Activated CD8-positive, alpha-beta T cell treated with anti-CD3 and anti-CD28 coated beads, Interleukin-2, amount 10 ng/mL, durations not matched to agents 7 days and 5 days (primary cell): ENCODE measurements at places on chromosomes 3 and 15. TPM values are rescaled to one million over a fixed set of nuclear protein-coding genes. Genes with fewer than 3 reads are reported as not detected.

DNA sequence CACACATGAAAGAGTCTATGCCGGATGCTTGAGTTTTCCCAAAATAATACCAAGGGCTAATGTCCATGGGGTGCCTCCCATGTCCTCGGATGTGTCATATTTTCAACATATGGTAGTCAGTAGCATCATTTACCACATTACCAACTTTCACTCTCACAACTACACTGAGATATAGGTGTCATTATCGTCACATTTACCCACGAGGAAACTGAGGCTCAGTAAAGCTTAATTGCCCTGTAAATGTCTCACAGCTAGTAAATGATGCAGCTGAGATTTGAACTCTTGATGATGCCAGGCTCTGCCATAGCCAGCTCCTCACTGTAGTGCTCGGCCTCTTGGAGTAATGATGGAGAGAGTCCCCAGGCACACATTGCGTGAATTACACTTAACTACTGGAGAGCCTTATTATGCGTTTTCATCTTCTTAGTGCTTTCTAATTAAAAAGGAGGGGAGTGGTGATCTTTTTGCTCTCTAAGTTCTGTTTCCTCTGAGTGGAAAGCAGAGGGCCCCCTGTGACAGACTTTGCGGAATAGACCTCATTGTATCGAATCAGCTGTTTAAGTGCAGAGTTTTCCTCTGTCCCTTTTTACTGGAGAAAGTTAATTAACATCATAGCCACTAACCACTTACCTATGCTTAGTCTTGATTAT is 142.0 kb upstream of the SLCO3A1 start:
- DNase-seq: no peak

GRCh38 chr15:51170882-51171633 is 76.4 kb upstream of the TNFAIP8L3 start:
- DNase-seq: no peak

GRCh38 chr3:41143421-41144031 is 55.8 kb upstream of the CTNNB1 start:
- DNase-seq: no peak

DNA sequence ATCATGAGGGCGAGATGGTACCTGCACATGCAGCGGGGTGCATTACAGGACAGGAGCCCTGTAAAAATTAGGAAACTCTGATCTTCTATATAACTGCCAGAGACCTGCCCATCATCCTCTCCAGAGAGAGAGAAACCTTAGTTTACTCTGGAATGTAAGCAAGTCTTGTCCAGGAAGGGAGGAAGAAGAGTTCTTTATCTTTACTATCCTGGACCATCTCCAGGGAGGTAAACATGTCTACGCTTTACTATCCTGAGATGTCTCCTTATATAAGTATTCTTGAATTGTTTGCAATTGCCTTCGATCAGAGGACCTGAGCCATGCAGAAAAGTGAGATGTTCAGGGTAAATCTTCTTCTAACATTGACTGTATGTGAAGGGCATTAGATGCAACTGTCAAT is 12.7 kb upstream of the HACD2 start:
- no peak for DNase-seq

DNA sequence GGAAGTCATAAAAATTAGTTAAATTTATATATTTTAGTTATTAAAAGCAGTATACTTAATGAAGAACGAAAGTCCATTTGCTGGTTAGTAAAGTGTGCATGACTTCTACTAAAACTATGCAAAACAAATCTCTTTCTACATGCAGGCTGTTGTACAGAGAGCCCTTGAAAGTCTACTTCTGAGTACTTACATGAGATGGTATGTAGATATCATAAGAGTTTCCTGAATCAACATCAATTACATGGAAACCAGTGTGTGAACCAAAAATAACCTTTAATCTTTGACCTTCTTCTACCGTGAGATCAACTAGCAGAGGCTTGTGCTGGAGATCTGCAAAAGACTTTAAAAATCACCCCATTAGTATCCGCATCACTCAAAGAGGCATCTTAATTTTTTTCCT is 42.1 kb upstream of the SLC2A2 start:
- no peak for DNase-seq

DNA sequence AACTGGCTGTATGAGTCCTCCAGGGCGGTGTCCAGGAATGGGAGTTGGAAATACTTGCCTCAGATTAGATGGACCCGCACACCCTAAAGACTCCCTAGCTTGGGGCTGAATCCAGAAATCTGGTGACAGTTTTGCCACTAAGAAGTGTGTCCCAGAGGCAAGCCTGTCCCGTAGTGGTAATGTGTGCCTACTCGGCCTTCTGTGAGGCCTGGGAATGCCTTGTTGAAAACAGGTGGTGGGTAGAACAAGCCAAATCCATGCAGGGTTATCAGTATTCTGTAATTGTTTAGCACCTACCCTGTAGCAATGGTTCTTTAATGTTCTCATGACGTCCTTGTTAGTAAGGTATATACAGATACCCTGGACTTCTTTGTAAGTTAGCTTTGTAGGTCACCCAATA is 1.6 kb downstream of the C3orf52 start:
- DNase-seq: no peak

DNA sequence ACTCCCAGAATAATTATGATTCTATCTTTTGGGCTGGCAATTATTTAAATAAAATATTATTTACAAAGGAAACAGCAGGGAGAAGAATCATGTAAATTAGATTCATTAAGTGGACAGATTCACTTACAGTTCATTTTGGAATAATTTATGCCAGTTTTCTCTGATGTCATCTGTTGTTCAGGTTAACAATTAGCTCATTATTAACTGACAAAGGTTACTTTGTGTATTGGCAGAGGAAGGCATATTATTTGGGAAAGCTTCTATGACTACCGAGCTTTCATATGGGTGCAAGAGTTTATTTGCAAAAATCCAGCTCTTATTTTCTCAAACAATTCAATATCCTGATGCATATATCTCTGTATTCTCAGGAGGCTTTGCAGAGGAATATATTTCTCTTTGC is 224.4 kb downstream of the CHST2 start:
- no peak for DNase-seq

GRCh38 chr3:161107311-161107710 is 2.2 kb upstream of the B3GALNT1 start:
- DNase-seq: no peak

DNA sequence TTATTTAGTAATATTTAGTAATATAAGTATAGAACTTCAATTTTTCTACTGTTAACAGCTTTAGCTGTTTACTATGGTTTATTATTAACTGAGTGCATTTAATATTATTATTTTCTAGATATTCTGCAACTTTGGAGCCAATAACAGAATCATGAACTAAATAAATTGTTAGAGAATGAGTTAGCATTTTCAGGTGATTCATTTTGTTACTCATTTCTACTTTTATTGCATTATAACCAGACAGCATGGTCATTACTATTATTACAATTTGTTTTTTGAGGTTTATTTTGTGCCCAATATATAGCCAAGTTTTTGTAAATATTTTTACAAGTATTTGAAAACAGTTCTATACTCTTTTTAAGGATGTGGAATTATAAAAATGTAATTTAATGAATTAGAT is 279.6 kb downstream of the SQOR start:
- DNase-seq: no peak

DNA sequence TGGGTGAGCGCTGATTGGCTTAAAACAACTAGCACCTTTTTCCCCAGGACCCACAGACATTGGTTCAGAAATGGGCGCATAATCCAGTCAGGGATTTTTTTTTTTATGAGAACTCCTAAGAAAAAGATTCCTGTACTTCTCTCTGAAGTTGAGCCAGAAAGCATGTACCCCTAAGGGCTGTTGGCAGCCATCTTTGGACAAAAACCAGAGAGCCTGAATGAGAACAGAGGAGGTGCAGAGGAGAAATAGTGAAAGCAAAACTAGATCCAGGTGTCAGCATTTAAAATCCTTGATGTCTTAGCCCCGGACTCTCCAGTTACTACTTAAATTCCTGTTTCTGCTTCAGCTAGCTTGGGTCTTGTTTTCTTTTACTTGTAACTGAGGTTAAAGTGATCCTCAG is 1.9 kb upstream of the SLC27A2 start:
- DNase-seq: no peak

- no peak for DNase-seq
Observed at GRCh38 chr3:186365202-186365974, 3.4 kb upstream of the DGKG start.

- no peak for DNase-seq
Observed at GRCh38 chr3:11235385-11235784, 36.8 kb upstream of the ATG7 start.

- no peak for DNase-seq
Observed at GRCh38 chr3:150247441-150247840, 160.7 kb upstream of the TSC22D2 start.

GRCh38 chr15:63418811-63419210 is 37.2 kb upstream of the CA12 start:
- no peak for DNase-seq

DNA sequence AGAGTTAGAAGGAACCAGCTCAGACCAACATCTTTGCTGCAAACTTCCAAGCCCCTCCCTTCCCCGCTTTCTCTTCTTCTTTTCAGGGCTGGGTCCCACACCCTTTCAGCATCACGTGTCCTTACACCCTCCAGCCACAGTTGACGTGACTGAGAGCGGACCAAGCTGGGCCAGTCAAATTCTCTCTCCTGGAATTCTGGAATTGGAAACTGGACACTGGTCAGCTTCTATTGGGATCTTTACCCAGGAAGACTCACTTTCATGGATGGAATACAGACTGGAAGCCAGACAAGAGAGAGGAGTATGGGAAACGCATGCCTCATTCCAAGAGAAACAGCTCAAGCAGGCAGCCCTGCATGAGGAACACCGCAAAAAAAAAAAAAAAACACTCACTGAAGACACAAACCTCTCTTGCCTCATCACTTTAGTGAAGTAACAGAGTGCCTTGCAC is 12.4 kb upstream of the TPM1 start:
- no peak for DNase-seq

GRCh38 chr15:72365844-72366243 is 10.0 kb downstream of the HEXA start:
- peak; percentile 81 for DNase-seq

Gene A4GNT
- not detected for total RNA-seq

Gene CERS3
- total RNA-seq: 0.18 TPM

Gene FGD5
- 0.31 TPM for total RNA-seq

Gene SYNPR
- total RNA-seq: not detected

Gene SUCNR1
- not detected for total RNA-seq

Gene CCDC80
- total RNA-seq: not detected

Gene FAM81A
- total RNA-seq: 4.6 TPM

Gene SCAANT1
- total RNA-seq: not detected

Gene TMEM108
- not detected for total RNA-seq
